ENCODE measurements at places on chromosomes 3 and 15.

GRCh38 chr3:188280627-188281026 lies 126.7 kb downstream of the LPP start:
- no peak for DNase-seq

DNA sequence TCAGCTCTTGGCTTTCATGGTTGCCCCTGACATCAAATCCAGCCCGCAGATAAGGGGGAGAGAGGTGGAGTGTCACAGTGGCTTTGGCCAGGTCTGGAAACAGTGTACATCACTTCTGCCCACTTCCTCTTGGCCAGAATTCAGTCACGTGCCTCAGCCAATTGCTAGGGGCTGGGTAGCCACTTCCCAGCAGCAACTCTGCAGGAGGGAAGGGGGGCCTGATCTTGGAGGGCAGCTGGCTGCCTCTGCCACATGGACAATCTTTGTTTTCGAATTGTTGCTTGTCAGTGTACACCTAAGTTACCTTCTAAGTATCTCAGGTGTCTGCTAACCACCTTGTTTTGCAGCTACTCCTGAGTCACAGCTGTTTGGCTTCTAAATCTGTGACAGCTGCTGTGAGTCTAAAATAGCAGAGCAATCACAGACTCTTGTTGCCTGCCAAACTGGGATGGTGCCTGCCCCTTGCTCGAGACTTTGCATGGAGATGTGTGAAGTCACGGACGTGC lies 41.0 kb upstream of the LIMD1 start:
- no peak for DNase-seq

GRCh38 chr15:54571576-54571975 lies 593.3 kb downstream of the UNC13C start:
- no peak for DNase-seq

- no peak for DNase-seq
Observed at GRCh38 chr3:127535106-127535785, 55.3 kb downstream of the TPRA1 start.

- DNase-seq: no peak
Observed at GRCh38 chr3:86982883-86983282, 8.1 kb downstream of the VGLL3 start.

DNA sequence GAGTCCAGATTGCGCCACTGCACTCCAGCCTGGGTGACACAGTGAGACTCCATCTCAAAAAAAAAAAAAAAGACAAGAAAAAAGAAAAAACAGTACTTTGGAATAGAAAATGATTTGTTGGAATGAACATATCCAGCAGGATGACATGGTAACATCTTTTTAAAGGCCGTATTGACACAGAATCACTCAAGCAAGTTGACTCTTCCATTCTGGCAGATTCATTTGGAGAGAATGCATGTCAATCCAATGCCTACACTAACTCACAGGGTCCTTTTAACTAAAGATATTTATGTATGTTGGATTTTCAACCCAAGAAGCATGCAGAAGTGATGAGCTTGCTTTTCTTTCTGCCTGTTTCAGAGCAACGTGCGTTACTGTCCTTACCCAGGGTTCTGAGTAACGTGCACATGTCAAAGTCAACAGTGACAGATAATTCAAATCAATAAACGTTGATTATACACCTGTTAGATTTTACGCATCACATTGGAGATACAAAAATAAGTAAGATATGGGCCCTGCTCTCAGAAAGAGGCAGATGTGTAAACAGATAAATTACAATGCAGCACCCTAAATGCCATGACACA lies 77.1 kb upstream of the FNDC3B start:
- no peak for DNase-seq

- DNase-seq: no peak
Observed at GRCh38 chr3:24500806-24501205, 6.2 kb upstream of the THRB start.

DNA sequence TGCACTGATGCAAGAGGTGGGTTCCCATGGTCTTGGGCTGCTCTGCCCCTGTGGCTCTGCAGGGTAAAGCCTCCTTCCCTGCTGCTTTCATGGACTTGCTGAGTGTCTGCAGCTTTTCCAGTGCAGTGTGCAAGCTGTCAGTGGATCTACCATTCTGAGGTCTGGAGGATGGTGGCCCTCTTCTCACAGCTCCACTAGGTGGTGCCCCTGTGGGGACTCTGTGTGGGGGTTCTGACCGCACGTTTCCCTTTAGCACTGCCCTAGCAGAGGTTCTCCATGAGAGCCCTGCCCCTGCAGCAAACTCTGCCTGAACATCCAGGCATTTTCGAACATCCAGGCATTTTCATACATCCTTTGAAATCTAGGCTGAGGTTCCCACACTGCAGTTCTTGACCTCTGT lies 329.8 kb upstream of the NAALADL2 start:
- DNase-seq: no peak

- no peak for DNase-seq
Observed at GRCh38 chr3:30629746-30630145, 23.3 kb downstream of the TGFBR2 start.

DNA sequence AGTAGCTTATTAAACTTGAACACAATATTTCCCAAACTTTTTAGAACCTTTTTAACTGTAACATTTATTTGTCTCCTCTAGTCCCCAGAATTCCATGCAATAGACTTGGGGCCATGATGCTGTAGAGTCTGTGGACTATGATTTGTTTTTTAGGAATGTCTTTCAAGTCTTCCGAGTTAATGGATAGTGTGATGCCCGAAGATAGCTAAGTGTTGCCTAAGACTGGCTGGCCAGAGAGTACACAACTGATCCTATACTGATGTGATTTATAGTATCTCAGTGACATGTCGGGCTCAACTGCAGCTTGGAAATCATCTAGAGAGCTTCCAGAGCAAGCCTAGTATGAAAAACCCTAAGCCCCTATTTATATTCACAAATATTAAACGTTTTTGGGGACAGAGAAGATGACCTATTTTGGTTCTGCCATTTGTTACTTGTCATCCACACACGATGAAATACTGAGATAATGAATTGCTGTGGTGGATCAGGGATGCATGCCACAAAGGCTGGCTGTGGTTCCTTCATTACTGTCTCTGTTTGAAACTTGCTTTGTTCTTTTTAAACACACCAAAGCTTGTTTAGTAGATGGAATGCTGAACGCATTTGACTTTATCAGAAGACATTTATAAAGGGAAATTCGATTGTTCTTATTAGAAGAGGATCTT lies 507.4 kb downstream of the TAFA4 start:
- no peak for DNase-seq

DNA sequence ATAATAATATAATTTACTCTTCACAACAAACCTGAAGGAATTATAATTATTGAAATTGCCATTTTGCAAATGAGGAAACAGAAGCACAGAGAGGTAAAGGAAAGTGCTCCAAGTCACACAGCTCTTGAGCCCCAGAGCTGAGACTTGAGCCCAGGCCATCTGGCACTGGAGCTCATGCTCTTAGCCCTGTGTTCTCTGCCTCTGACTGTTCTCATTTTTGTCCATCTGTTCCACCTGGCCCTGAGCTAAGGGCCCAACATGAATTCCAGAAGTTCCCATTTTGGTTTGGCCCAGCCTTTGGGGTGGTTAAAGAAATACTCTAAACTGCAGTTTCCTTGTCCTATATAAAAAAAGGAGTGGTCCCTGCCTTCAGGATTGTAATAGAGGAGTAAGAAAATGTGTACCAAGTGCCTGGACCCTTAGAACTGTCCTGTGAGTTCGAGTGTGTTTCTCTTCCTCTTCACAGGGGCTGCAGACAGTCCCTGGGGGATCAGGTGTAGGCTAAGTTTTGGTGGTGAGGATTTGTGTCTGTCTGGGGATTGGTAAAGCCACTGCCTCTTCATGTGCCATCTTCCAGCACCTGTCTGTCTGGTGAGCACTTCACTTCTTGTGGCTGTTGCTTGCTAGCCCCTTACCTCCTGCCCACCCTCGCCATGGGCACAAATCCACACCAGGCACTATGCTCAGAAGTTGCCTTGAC lies 91.8 kb downstream of the DNAJB8 start:
- DNase-seq: no peak

DNA sequence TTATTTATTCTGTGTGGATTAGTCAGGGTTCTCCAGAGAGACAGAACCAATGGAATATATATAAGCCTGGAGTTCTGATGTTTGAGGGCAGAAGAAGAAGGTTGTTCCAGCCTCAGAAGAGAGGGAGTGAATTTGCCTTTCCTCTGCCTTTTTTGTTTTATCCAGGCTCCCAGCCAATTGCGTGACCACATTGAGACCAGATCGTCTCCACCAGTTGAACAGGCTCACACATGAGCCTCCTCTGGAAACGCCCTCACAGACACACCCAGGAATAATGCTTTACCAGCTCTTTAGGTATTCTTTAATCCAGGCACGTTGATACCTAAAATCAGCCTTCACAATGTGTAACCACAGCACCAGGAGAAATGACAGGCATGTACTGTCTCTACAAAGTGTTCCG lies 923.1 kb downstream of the TBL1XR1 start:
- no peak for DNase-seq

DNA sequence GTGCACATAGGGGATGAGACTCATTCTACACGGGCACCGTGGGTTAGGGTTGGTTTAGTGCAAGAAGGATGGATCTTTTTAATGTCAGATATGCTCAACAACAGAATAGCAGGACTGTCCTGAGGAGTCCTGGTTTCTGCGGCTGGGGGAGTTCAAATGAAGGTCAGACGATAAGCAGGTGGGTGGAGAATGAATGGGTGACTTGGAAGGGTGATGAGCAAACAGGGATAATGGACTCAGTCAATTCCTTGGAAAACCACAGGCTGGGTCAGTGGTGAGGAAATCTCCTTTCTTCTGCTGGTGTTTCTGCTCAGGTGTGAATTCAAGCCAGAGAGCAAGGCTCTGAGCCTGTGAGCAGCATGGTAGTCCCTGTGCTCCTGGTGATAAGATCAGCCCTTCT lies 59.9 kb downstream of the MESD start:
- DNase-seq: no peak

DNA sequence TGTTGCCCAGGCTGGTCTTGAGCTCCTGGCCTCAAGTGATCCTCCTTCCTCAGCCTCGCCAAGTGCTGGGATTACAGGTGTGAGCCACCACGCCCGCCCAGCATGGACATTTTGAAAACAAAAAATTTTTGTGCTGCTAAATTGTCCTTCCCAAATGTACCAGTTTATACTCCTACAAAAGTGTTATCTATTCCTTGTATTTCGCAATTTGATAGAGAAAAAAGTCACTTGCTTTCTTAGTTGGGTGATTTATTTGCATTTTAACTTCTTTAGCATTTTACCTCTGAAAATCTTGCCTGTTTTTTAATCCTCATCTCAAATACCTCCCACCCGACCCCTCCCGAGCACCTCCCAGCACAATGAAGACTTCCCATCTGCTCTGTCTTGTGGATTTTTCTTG lies 46.8 kb downstream of the PDE8A start:
- DNase-seq: no peak

DNA sequence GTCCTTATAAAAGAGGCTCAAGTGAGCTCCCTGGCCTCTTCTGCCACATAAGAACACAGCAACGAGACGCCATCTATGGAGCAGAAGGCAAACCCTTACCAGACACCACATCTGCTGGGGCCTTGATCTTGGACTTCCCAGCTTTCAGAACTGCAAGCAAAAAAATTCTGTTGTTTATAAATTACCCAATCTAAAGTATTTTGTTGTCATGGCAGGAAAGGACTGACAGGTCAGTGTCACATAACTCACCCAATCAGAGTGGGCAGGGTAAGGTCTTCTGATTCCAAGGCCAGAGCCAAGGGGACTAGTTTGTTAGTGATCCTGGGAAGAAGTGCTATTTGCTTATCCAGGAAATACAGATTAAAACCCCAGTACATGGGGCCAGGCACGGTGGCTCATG lies 98.9 kb downstream of the HMG20A start:
- DNase-seq: no peak

DNA sequence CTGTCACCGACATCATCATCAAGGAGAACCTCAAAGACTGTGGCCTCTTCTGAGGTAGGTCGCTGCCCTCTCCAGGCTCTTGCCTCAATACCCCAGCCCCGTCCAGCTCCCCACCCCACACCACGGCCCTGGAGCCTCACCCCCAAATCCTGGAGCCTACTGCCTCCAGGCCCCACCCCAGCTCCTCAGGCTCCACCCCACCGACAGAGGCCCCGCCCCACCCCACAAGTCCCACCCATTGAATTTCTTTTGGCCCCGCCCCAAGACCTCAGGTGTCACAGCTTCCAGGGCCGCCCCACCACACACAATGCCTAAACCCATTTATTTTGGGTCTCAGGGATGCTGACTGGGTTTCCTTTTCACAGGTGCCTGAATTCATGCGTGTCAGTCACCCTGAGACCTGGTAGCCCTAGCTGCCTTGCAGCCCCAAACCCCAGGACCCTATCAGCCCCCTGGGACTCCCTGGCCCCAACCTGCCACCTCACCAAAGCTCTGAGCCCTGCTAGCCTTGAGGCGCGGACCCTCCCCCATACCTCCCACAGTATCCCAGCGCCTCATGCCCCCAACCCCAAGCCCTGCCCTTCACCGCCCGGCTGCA lies 3.6 kb downstream of the GNAT1 start:
- DNase-seq: no peak

DNA sequence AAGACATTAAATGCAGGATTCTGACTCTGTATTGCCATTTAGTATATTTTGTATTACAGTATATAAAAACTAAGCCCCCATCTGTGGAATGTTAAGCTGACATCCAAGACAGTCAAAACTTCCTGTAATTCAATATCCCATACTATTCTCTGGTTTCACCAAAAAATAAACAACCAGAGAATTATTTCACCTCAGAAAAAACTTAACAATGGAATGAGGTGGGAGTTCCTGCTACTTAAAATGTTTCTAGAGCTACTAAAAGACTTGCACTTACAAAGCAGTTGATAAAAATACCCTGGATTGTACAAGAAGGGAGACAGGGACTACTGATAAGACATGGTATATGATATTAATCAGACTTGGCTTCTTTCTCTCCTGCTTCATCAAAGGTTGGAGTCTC lies 8.3 kb downstream of the ARL13B start:
- DNase-seq: no peak

- no peak for DNase-seq
Observed at GRCh38 chr3:68090571-68090970, 436.2 kb upstream of the SUCLG2 start.

DNA sequence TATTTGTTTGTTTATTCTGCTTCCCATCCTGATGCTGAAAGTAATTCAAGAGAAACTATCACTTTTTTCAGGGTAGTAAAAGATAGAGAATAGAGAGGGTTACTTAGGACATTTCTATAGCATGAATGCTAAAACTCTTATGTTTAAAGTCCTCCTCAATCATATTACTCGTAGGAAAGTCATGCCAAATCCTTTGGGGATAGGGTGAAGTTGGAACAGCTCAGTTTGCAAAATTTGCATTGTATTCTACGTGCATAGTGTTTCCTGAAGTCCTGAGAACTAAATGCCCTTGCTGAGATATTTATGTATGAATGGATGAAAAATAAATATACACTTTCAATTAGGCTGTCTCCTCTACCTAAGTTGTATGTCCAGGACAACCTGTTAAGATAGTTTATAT lies 14.6 kb downstream of the PLSCR5 start:
- no peak for DNase-seq

GRCh38 chr3:148229107-148229506 lies 468.6 kb upstream of the AGTR1 start:
- DNase-seq: no peak

GRCh38 chr3:112498914-112499711 lies at the start of gene BTLA:
Gene BTLA (minus strand): TSS chr3:112499472. CDS start chr3:112499358, 114 bp downstream.
- no peak for DNase-seq

- DNase-seq: peak; percentile 9
Observed at GRCh38 chr3:180284331-180285110, 247.8 kb upstream of the PEX5L start.

GRCh38 chr15:87672309-87673288 lies 583.9 kb downstream of the NTRK3 start:
- DNase-seq: no peak
